ENCODE measurements at places on chromosomes 7 and 10.

DNA sequence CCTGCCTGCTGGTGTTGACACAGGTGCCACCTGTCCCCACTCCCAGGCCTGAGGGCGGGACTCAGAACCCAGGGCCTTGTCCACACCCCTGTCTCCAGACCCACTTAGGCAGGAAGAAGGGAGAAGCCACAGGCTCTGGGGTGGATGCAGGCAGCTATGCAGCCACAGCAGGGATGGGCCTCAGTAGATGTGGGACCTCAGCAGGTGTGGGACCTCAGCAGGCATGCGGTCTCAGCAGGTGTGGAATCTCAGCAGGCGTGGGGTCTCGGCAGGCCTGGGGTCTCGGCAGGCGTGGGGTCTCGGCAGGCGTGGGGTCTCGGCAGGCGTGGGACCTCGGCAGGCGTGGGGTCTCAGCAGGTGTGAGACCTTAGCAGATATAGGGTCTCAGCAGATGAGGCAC is 118.0 kb upstream of the PITRM1 start:
- no peak for DNase-seq

DNA sequence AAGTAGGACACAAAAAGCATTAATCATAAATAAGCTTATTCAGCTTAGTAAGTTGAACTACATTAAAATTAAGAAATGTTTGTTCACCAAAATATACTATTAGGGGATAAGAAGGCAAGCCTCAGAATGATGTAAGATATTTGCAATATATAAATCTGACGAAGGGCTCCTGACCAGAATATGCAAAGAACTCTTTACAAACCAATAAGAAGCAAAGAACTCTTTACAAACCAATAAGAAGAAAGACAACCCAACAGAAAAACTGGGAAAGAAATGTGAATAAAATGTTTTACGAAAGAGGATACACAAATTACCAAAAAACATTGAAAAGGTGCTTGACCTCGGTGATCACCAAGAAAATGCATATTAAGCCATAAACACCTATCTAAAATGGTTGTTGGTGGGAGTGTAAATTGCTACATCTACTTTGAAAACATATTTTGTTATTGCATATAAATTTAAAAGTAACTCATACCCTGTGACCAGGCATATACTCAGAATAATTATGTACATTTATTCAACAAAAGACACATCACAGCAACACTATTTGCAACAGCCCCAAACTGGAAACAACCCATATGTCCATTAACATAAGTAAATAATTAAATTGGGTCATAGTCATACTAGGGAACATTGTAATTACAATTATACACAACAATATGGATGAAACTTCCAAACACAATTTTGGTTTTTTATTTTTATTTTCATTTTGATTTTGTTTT is 83.3 kb upstream of the CTBP2 start:
- DNase-seq: no peak

DNA sequence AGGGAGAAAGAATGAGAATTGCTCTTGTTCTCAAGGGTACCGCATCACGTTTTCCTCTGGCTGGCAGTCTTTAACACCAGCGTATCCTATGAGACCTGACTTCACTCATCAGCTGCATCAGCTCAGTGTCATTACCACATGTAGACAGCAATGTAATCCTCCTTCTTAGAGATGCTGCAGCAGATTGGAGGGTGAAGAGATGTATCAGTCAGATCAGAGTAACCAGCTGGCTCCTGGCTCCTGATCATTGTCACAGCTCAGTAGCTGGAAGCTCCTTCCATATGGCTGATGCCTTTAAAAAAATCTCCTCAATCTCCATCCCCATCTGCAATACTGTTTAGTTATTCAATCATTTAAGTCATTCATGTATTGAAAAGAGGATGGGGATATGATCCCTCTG is 39.7 kb upstream of the EPHB6 start:
- no peak for DNase-seq

DNA sequence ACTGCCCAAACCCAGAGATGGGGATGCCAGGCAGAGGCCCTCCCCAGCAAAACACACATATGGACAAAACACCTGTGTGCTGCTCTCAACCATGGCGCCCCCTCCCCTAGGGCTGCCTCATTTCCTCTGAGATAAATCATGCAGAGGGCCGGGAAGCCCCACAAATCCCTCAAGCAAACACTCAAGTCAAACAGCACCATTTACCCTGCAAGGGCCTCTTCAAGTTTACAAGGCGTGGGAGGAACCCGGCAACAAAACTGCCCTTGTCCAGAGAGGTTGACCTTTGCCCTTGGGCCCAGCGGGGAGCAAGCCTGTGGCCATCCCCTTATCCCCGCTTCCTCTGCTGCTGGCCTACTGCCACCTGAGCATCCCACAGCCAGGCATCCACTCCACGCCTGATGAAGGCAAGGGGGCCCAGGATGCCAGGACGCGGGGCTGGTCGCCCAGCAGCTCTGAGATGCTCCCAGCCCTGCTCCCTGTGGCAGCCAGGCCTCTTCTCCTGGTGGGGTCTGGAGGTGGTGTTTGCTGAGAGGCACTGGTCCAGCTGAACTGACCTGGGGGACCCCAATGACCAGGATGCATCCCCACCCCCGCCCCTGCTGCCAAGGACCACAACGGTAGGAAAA is 77.4 kb downstream of the DLG5 start:
- no peak for DNase-seq

DNA sequence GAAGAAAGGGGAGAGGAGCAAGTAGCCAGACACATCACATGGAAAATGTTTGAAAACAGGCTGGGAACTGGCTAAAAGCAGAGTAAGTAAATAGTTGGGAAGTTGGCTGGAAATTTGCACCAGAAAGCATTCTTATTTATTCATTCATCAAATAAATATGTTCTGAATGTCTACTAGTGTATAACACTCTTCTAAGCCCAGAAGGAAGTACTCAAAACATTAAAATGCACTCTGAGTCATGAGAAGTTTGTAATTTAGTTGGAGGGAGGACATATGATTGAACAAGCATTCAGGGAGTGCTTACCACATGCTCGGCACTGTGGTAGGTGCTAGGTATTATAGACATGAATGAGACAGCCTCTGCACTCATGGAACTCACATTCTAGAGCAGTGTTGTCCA is 37.0 kb upstream of the CNNM1 start:
- DNase-seq: peak; percentile 93

DNA sequence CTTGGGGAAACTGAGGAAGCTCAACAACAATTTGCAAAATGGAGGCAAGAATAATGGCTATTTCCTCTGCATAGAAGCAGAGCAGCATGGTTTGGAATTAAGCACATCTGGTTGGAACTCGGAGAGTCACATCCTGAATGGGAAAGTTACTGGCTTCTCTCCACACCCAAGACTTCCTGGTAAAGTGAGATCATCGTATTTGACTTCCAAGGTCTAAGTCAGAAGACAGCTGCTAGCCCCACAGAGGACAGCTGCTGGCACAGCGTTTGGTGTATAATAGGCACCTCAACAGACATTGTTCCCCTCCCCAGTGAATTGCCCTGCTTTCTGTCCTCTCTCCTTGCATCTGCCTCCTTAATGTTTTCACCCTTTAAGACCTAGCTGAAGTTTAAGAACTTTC is 37.0 kb upstream of the NRF1 start:
- DNase-seq: peak; percentile 77

GRCh38 chr10:130141878-130142277 is 5.7 kb downstream of the GLRX3 start:
- no peak for DNase-seq
